ENCODE measurements at places on chromosomes 6 and 20.
A peak's percentile ranks its signal among the peaks of the same experiment; 100 is the strongest.

DNA sequence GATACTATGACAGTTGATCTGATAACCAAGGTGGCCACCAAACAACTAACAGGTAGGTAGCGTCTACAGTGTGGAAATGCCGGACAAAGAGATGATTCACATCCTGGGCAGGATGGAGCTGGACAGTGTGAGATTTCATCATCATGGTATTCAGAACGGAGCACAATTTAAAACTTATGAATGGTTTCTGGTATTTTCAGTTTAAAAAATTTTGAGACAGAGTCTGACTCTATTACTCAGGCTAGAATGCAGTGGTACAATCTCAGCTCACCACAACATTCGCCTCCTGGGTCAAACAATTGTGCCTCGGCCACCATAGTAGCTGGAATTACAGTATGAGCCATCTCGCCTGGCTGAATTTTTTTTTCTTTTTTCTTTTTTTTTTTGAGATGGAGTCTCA, 43.8 kb downstream of the CEP57L1 start:
- DNase-seq = no peak

DNA sequence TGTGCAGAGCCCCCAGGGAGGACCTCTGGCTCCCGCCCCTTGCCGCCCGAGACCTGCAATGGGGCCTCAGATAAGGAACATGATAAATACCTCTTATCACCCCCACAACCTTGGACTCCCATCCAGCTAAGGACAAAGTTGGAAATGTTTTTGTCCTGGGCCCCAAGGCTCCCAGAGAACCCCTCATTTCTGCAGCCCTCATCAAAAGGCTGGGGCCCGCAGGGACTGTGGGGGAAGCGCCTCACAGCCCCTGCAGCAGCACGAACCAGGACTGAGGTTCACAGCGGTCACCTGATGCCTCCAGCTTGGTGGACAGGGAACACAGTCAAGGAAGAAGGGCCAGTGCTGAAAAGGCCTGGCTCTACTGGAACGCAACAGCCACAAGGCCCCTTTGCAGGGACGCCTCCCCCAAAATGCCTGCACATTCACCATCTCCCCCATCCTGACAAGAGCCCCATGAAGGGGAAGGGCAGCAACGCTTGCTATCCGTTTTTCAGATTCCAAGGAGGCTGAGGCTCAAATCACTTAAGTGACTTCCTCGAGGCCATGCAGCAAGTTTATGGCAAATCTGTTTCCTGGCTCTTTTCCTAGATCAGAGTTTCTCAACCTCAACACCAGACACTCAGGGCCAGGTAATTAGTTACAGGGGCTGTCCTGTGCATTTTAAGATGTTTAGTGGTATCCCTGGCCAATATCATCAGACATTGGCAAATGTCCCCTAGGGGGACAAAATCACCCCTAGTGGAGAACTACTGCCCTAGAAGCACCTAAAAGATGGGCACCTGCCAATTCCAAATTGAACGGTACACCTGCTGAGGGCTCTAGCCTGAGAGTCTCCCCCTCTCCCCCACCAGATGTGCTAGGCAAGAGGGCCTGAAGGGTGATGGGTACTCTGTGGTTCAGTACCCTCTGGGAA, 10.6 kb downstream of the TFEB start:
- no peak for DNase-seq

GRCh38 chr20:63696628-63697356, at the start of gene TNFRSF6B:
Gene TNFRSF6B, plus strand, starts transcription at chr20:63696652. Its CDS starts 116 bp downstream, at chr20:63696768.
- no peak for DNase-seq

- no peak for DNase-seq
These were observed 912 bp downstream of the EYA4 start for GRCh38 chr6:133241901-133242636.

- DNase-seq = no peak
These were observed 1.6 kb upstream of the LY86 start for GRCh38 chr6:6586671-6587526.

DNA sequence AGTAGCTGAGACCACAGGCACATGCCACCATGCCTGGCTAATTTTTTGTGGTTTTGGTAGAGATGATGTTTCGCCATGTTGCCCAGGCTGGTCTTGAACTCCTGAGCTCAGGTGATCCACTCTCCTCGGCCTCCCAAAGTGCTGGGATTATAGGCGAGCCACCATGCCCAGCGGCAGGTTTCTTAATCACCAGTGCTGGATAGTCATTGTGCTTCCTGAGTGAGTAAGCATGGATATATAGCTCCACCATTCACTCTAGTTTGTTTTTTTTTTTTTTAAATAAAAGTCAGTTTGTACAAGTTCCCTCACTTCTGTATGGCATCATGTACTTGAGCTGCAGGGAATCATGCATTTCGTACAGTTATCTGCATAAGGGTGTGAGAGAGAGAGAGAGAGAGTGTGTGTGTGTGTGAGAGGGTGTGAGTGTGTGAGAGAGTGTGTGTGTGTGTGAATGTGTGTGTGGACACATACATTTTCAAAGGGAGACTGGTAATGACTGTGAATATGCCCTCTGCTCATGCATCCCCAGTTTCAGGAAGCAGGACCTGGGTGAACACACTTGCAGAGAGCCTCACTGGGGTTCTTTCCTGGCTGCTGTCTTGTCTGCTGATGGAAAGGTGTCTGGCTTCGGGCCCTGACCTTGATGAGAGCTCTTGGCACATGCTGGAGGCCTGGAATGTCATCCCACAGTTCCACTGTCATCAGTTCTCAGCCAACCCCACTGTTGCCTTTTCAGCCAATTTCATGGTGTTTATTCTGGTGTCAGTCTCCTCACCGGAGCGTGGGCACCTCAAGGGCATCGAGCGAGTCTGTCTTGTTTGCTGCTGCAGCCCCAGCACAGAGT, 65.0 kb upstream of the XRN2 start:
- no peak for DNase-seq

- no peak for DNase-seq
These were observed 293.5 kb downstream of the PHF3 start for GRCh38 chr6:63929111-63929510.

DNA sequence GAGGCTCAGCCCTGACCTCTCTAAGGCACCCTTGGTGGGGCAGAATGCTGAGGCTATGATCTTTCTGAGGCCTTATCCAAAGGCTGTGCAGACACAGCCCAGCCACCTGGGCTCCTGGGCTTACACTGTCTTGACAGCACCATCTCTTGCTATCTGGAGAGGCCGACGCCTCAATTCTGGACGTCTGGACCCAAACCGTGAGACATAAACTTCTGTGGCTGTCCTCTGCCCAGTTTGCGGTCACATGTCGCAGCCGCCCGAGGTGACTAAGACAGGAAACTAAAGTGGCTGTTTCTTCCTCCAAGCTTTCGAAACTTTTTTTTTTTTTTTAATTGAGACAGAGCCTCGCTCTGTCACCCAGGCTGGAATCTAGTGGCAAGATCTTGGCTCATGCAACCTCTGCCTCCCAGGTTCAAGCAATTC, 49.3 kb downstream of the PRR18 start:
- DNase-seq = no peak

- no peak for DNase-seq
These were observed 183.3 kb upstream of the BTBD3 start for GRCh38 chr20:11734431-11734830.

DNA sequence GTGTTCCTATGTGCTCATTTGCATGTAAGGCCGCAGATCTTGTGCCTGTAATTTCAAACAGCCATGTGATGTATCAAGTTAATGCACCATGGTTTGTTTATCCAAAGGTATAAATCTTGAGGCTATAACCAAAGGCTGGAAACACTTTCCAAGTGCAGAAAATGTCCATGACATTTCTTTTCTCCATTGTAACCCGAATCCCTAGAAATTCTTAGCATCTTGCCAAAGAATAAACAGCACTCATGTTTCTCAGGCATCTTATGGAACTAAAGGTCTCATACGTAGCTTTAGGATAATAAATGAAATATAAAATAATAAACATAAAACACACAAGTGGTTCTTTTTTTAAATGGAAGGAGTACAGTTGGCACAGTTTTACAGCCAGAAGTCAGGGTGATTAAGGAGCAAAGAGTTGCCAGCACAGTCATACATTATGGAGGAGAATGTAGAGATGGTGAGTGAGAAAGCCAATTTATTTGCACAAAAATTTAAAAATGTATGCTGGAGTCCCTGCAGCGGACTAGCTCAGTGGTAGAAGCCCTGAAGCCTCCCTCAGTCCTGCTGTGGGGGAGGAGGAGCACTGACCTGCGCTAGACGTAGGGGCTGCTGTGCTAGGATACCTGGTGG, 18.0 kb downstream of the CDH26 start:
- no peak for DNase-seq

GRCh38 chr20:59945175-59945574, 5.0 kb downstream of the FAM217B start:
- DNase-seq = no peak

- DNase-seq = no peak
These were observed 648.5 kb downstream of the RNF144B start for GRCh38 chr6:19035461-19036195.

GRCh38 chr6:161284653-161285052, 10.8 kb upstream of the AGPAT4 start:
- DNase-seq = no peak

DNA sequence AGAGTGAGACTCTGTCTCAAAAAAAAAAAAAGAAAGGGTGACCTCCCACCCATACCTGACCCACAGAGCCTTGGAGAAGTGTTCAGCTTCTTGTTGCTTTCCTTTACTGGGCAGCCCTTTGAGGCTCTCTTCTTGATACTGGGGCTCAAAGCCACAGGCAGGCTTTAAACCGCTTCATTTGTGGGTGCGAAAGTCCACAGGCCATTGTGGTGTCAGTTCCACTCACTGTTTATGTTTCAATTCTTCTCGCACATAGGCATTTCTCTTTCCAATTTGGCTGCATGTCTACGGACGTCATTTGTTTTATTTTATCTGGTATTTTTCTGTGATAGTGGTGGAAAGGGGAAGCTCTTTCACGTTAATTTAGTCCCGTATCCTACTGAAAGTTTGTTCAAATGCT, 34.6 kb downstream of the PPARD start:
- no peak for DNase-seq

DNA sequence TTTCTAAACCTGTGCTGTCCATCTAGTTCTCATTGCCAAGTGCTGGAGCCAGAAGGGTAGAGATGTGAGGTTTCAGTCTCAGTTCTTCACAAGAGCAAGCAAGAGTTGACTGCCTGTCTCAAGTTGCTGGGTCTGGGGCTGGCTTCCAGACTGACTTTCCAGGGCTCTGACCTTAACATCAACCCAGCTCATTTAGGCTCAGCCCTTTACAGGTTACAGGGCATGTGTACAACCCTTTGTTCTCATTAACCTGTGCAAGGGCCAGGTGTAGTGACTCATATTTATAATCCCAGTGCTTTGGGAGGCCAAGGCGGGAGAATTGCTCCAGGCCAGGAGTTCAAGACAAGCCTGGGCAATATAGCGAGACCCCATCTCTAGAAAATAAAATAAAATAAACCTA, 30.6 kb downstream of the FITM2 start:
- DNase-seq = no peak

GRCh38 chr6:37314487-37315156, 39.2 kb upstream of the RNF8 start:
- DNase-seq = peak; percentile 16

- DNase-seq = no peak
These were observed 9.7 kb downstream of the TOP1 start for GRCh38 chr20:41038149-41038877.

GRCh38 chr6:65229825-65230224, 477.2 kb downstream of the EYS start:
- DNase-seq = no peak

DNA sequence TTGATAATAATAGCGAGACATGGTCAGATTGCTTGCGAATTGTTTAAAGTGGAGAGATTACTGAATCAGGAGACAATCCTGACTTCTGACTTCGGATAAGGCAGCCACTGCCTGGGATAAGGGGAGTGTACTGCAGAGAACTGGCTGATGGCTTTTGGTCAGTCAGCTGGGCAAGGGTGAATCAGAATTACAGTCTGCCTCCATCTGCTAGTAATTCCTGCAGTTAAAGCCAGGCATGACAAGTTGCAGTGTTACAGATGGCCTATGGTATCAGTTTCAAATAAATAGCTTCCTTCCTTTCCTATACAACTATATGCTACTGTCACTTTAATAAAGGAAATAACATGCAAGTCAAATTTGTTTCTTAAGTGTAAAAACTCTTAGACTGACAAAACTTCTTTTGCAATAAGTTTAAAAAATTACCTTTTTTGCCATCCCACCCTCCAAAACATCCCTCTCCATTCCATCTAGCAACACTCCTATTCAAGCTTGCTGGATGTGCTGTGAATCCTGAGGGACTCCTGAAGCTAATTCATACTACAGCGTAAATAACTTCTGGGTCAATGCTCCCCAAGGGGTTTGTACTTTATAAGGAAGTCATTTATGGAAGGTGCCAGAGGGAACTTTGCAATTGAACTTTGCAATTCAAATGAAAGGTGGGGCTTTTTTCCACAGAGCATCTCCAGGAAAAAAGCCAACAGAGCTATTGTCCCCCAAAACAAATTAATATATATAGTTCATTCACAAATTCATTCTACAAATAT, 245.2 kb downstream of the ADGRB3 start:
- DNase-seq = no peak

DNA sequence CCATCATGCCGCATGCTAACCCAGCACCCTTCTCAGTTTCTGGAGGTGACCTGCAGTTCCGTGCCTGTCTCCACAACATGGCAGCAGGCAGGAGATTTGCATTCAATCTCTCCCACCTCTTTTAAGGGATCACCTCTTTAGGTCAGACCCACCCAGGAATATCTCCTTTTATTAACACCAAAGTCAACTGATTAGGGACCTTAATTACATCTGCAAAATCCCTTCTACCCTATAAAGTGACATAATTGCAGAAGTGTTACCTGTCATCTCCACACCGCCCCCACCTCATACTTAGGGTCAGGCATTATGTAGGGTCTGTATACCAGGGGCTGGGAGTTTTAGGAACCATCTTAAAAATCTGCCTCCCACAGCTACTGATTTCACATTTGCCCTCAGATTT, 267.5 kb downstream of the TMEM242 start:
- DNase-seq = no peak

GRCh38 chr6:54285595-54285994, 22.6 kb upstream of the TINAG start:
- no peak for DNase-seq

- no peak for DNase-seq
These were observed 219.2 kb downstream of the KHDC1L start for GRCh38 chr6:73006146-73006545.

DNA sequence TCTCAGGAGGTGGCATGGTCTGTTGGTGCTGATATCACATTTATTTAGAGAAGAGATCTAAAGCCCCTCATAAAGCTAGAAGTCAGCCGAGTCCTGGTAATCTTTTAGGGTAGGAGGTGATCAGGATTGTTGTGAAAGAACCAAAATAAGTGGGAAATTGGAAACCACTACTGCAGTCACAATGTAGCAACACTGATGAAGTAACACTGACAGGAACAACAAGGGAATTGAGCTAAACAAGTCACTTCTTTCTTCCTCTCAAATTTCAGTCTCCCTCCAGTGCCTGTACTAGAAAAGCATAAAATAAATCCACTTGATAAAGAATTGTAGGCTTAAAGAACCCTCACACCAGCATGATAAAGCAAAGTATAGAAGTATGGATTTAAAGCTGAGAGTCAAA, 1509.0 kb downstream of the GRIK2 start:
- no peak for DNase-seq

- DNase-seq = no peak
These were observed 102.3 kb downstream of the PDE7B start for GRCh38 chr6:135953818-135954217.

- no peak for DNase-seq
These were observed 982 bp downstream of the HECA start for GRCh38 chr6:139135578-139136545.

- no peak for DNase-seq
These were observed 17.2 kb downstream of the LAMP5 start for GRCh38 chr20:9531581-9531980.

Measured in NCI-H187 treated with DMSO at 0.1 percent for 48 hours (cell line).